ENCODE measurements at places on chromosomes 6 and 20. TPM values are rescaled to one million over a fixed set of nuclear protein-coding genes. Genes with fewer than 3 reads are reported as not detected.

- DNase-seq = no peak
Measured at GRCh38 chr6:141635621-141636020, 497.1 kb upstream of the GJE1 start.

The SLC22A1 gene
- polyA plus RNA-seq = 0.44 TPM

The SPATA25 gene
- 3.8 TPM for polyA plus RNA-seq

The SYCP2 gene
- 1.2 TPM for polyA plus RNA-seq

DNA sequence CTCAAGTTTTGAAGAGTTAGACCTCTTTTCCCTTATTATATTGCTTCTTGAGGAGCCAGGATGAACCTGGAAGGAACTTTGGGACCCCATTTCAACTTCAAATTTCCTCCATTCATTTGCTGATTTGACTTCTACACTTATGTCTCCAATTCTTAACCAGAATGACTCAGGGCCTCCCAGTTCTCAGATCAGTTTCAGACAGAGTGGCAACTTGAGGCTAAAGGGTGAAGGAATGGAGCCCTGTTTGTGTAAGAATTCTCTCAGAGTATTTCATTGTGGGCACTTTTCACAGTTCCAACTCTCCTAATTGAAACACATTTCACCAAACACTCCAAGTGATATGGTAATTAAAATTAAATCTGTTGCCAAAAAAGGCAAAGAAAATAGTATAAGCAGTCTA, 109.0 kb upstream of the FLRT3 start:
- no peak for DNase-seq

GRCh38 chr6:101730954-101731353, 337.4 kb downstream of the GRIK2 start:
- no peak for DNase-seq

The GUCA1A gene
- 0.16 TPM for polyA plus RNA-seq

DNA sequence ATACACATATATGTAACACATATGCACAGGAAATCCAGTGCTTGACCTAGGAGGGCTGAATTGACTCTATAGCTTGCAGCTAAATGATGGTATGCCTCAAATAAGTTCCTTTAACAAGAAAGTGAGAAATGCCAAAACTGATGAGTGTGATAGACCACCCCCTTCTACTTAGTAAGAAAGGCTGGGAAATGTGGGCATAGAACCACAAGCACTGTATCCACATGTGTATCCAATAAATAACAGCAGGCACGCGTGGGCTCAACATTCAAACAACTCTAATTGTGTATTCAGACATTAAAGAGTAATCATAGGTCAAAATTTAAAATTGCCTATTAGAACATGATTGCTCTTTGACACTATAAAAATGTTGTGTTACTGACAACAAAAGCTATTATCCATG, 54.1 kb downstream of the FAM83B start:
- DNase-seq = no peak

DNA sequence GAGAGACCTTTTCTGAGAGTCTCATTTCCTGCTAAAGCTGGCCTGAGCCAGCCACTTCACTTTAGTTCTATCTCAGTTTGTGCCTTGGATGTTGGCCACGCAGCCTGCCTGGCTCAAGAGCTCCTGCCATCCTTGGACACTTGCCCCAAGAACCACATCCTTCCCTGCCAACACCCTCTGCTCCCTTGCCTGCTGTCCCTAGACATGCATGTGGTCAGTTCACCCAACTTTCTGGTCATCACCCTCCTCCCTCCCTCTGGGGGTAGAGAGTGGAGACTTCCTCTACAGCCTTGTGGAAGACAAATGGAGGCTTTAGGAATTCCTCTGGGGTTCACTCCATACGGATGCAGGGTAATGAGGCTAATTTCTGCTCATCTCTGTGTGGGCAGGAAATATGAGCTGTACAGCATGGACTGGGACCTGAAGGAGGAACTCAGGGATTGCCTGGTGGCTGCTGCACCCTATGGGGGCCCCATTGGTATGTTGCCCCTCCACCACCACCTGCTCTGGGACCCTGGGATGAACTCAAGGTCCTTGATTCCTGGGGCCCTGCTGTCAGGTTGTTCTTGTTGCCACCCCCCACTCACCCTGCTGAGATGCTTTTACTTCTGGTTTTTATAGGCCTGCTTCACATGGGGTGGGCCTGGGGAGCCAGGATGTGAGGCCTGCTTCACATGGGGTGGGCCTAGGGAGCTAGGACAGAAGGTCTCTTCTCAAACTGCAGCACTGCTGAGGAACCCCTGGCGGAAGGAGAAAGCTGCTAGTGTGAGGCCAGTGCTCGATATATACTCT, 13.8 kb upstream of the PTPRA start:
- no peak for DNase-seq

- peak; percentile 45 for DNase-seq
Measured at GRCh38 chr6:36028877-36029324, 1.3 kb downstream of the MAPK14 start.

The ZBTB46 gene
- polyA plus RNA-seq = 6.7 TPM

- no peak for DNase-seq
Measured at GRCh38 chr6:50990750-50991446, 172.2 kb downstream of the TFAP2B start.

DNA sequence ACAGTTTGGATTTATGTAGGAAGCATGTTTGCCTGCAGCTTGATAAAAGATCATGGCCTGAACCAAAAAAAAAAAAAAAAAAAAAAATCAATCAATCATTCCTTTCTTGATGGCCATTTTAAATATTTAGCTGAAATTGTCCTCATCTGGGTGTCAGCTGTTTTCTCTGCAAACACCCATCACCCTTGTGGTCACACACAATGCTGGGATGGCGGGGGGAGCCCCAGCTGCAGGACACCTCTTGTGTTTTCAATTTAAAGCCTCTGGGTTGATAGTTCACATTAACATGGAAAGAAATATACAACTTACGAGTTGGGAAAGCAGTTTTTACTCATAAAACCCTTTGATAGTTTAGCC, 160.4 kb downstream of the ZFP64 start:
- no peak for DNase-seq

- no peak for DNase-seq
Measured at GRCh38 chr20:33560026-33560425, 70.1 kb downstream of the CBFA2T2 start.

The MUC21 gene
- polyA plus RNA-seq = not detected

DNA sequence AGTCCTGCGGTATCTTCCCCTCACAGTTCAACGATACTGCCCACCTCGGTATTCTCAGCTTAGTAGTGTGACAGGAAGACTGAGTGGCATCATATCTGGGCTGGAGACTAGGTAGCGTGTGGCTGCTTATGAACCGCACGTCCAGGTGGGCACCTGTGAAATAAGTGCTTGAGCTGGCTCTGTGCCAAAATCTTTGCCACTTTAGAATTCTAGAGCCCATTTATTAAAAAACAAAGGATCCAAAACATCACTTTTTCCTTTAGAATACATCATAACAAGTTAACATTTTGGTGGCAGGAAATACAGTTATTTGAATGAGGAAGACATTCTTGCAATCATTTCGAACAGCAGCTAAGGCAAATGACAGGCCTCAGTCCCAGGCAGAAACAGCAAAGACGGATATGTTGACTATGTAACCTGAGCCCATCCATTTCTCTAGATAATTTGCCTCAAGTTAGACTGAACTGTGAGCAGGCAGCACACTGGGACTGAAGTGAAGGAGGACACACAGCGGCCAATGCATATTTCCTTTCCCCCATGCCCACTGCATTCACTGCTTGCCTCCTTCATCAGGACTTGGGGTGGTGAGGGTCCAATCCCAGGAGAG, 136.6 kb downstream of the GMDS start:
- no peak for DNase-seq

- no peak for DNase-seq
Measured at GRCh38 chr6:20492099-20492498, 42.2 kb upstream of the CDKAL1 start.
